ENCODE measurements at places on chromosomes 7 and 10.

DNA sequence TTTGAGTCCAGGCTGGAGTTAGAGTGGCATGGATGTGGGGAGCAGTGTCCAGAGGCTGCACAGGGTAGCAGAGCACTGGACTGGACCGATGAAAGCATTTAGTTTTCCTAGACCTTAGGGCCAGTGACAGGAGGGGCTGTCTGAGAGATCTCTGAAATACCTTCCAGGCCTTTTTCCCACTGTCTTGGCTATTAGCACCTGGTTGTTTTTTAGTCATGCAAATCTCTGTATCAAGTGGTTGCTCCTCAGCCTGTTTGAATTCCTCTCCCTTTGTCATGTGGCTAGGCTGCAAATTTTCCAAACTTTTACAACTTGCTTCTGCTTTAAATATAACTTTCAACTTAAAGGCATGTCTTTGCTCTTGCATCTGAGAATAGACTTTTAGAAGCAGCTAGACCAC is 504.3 kb upstream of the VSTM2A start:
- no peak for DNase-seq

GRCh38 chr10:89269433-89270152 is 18.0 kb upstream of the LIPA start:
- DNase-seq, result no peak

DNA sequence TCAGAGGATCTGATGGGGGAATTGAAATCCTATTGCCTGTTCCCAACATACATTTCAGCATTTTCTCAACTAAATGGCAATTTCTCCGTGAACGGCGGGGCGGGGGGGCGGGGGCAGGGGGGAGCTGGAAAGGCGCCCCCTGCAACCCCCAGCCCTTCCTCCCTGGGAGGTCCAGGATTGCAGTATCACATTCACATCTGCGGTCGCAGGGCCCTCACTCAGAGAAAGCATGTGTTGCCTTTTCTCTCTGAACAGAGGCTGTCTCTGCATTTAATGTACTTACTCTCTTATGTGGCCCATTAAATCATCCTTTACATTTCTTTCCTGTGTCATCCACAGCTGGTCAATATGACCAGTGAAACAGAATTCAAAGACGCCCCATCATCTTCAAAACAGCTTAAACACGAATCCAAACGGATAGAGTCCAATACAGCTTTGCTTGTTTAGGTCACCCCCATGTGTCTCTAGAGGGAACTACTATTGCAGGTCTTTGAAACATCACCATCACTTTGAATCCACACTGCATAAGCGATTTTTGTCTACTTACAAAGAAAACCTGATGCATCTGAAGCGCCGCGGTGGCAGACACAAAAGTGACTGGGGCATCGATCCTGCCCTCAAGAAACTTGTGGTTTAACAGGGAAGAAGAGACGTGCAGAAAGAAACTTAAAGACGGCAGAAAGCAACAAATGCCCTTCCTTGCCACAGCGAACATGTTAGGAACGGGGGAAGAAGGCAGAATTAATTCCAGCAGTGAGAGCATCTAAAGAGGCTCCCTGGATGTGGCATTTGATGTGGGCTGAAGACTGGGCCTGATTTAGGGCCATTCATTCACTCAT is 17.0 kb upstream of the ECHDC3 start:
- DNase-seq, result peak; percentile 79

- no peak for DNase-seq
Observed at GRCh38 chr10:129937351-129937751, 26.7 kb downstream of the EBF3 start.

DNA sequence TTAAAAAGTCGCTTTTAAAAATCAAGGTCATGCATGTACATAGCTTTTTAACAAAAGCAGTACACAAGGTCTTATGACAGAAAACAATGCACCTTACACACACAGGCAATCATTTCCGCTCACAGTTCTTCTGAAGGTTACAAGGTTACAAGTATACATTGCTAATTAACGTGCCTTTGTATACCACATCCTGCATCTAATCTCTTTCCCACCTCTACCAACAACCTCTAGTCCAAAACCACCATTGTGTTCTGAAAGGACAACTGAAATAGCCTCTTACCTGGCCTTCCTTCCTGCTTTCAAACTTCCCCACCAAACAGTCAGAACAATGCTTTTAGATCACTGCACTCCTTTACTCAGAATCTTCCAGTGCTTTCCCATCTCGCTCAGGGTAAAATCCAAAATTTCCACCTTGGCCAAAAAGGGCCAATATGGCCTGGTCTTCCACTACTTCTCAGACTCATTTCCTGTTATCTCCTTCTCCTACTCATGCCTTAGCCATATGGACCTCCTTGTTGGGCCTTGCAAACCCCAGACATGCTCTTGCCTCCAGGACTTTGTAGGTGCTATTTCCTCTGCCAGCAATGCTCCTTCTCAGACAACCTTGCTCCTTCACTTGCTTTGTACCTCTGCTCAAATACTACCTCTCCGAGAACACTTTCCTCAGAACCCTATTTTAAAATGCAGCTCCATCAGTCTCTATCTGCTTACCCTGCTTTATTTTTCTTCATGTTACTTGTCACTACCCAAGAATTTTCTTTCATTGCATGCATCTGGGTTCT is 205.4 kb downstream of the DNAJC1 start:
- DNase-seq, result no peak

- DNase-seq, result no peak
Observed at GRCh38 chr7:38299275-38299931, 26.0 kb upstream of the TARP start.

DNA sequence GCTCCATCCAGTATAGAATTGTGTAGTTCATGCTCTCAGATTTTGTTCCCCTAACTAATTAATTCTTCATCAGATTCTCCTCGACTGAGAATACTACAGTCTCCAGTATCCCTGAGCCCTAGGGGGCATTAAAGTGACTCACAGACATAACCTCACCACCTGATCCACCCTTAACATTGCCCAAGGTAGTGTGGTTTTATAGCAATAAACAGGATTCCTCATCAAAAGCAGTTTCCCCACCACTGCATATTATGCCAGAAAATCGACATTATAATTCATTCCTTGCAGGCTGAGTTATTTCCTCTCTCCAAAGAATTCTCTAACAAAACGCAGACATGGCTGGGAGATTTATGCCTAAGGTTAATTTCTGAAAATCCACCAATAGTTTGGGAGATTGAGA is 1402.5 kb upstream of the CELF2 start:
- peak; percentile 14 for DNase-seq

GRCh38 chr7:111741811-111742240 is 179.5 kb upstream of the IMMP2L start:
- DNase-seq, result peak; percentile 70

DNA sequence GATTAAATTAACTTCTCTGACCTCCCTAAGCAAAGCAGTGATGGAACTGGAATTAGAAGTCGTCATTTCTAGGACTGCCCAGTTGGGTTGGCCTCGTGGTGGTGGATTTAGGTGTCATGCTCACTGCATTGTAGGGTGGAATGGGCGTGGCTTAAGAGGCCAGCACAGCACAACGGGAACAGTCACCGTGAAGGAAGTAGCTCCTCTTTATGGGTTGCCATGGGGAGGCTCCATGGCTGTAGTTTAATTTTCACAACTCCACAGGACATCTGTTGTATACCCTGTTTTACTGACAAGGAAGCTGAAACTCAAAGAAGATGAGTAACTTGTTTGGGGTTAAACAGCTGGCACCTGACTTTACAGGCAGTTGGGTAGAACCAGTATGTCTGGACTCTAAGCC is 208.3 kb downstream of the CELF2 start:
- DNase-seq, result no peak

DNA sequence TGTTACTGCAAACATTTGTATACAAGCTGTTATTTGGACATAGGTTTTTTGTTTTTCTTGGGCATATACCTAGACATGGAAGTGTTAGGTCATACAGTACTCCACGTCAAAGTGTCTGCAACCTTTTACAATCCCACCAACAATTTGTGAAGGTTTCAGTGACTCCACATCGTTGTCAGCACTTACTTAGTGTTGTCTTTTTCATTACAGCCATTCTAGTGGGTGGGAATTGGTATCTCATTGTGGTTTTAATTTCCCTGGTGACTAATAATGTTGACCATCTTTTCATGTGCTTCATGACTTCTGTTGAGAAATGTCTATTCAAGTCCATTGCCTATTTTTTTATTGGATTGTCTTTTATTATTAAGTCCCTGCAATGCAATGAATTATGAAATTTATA is 95.0 kb downstream of the UBE3C start:
- DNase-seq, result peak; percentile 64

- DNase-seq, result no peak
Observed at GRCh38 chr7:79060498-79060897, 393.0 kb downstream of the MAGI2 start.

GRCh38 chr10:96685306-96685705 is 35.0 kb downstream of the PIK3AP1 start:
- DNase-seq, result peak; percentile 14

GRCh38 chr7:116259871-116260440 is 49.6 kb downstream of the TES start:
- peak; percentile 90 for DNase-seq

DNA sequence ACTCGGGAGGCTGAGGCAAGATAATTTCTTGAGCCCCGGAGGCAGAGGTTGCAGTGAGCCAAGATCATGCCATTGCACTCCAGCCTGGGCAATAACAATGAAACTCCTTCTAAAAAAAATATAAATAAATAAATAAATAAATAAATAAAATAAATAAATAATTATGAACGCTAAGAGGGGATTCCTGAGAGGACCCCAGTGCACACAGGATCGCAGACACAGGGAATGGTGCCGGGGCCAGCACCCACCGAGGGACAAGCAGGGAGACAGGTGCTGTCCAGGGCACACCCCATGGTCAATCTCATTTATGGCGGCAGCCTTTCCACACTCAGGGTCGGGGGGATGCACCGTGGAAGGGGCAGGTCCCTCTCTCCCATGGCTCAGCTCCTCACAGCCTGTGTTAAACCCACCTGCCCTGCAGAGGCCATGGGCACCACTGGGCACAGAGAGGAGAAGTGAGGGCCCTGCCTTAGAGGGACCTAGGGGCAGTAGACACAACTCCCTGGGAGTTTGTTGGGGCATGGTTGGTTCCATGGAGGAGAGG is 2.2 kb upstream of the RAMP3 start:
- no peak for DNase-seq

GRCh38 chr7:7795630-7796121 is 77.3 kb upstream of the RPA3 start:
- peak; percentile 60 for DNase-seq

GRCh38 chr7:37534893-37535610 is 86.4 kb upstream of the ELMO1 start:
- DNase-seq, result no peak

GRCh38 chr7:73778801-73779389 is 8.8 kb upstream of the CLDN3 start:
- no peak for DNase-seq

- peak; percentile 81 for DNase-seq
Observed at GRCh38 chr10:71272056-71272771, 46.8 kb upstream of the SLC29A3 start.

GRCh38 chr7:63925626-63926460 is 72.8 kb upstream of the ZNF722 start:
- peak; percentile 87 for DNase-seq

GRCh38 chr10:42367532-42368230 is 270.7 kb downstream of the ZNF33B start:
- DNase-seq, result peak; percentile 39

DNA sequence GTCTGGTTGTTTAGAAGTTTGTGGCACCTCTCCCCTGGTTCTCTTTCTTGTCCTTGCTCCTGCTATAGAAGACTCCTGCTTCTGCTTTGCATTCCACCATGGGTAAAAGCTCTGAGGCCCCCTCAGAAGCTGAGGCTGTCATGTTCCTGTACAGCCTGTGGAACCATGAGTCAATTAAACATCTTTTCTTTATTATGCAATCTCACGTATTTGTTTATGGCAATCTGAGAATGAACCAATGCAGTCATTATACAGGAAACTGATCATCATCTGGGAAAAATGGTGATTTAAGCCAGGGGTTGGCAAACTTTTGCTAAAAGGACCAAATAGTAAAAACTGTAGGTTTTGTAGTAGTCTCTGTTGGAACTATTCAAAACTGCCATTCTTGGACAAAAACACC is 175.4 kb downstream of the CSTF2T start:
- peak; percentile 73 for DNase-seq

DNA sequence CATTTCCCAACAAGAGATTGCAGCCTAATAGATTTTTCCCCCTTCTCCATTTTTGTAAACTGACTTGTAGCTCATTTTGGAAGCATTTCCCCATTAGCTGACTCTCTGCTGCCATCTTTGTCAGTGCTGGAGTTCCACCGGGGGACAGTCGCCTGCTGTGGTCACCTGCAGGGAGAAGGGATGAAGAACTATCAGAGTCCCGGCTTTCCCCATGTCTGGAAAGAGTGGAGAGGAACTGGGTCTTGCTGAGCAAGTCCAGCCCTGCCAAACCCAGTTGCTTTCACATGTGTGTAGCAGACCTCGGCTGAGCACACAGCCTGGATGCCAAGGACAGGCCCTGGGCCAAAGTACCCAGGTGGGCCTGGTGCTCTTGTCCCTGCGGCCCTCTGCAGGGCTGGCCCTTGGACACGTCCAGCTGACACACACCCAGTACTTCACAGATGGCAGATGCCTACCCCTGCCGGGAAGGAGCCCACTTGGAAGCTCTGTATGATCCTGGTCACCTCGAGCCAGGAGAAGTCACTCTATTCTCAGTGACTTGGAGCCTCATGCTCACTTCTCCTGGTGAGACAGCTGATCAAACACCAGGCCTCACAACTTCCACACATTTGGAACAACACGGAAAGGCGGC is 157.3 kb upstream of the NPVF start:
- no peak for DNase-seq

- DNase-seq, result no peak
Observed at GRCh38 chr10:43166880-43167497, 28.7 kb downstream of the CSGALNACT2 start.

DNA sequence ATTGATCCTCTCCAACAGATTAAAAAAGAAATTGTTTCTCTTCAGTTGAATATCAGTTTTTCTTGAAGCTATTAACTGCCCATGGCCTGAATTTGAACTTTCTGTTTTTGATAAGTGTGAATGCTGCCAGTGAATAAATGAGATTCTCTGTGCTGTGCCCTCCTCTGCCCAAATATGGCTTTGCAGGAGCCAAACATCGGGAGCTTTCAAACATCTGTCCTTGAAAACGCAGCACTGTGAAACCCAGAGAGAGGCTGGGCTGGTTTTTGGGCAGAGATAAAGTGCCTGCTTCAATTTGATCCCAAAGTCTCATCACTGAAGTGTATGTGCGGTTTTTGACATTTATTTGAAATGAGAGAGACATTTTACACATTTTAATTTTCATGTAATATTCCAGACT is 268.3 kb upstream of the SHH start:
- no peak for DNase-seq

- DNase-seq, result peak; percentile 48
Observed at GRCh38 chr7:120462991-120463390, 190.0 kb downstream of the KCND2 start.

DNA sequence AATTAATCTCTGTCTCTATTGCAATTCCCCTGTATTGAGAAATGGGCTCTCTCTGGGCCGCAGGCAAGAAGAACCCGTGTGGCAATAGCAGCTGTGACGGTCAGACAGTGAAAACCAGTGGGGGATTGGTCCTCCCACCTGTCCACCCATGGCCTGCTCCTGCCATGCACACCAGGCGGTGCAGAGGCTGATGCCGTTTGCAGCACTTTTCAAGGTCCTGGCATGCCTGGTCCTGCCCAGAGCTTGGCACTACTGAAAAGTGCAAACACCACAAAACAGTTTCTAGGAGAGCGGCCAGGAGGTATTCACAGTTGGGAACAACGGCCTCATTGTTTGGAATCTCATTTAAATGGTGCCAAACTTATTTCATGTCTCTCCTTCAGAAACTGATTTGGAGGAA is 41.5 kb downstream of the PSPH start:
- DNase-seq, result no peak

All from GM23248 (cell line).